Muscle of leg (tissue), 16 donors: ENCODE measurements at places on chromosomes 6 and 20. TPM values are rescaled to one million over a fixed set of nuclear protein-coding genes. Genes with fewer than 3 reads are reported as not detected.
A peak's percentile ranks its signal among the peaks of the same experiment; 100 is the strongest.

DNA sequence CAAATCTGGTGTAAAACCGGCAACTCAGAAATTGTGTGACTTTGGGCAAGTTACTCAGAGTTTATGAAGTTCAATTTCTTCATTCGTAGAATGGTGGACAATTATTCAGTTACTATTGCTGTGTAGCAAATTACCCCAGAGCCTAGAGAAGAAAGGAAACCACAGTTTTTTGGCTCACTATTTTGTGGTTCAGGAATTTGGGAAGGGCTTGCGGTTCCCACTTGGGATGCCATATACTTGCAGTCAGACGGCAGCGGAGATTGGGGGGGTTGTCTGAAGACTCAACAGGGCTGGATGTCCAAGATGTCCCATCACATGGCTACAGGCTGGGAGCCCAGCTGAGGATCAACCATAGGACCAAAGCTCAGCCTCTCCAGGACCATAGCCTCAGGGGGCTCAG is 108.1 kb downstream of the PCSK2 start:
- no peak overlapping the region for H3K4me3 ChIP-seq
- no peak overlapping the region for H3K27ac ChIP-seq
- H3K27me3 ChIP-seq, result no peaks in the 10 kb centered on the region
- DNase-seq, result no peak
- H3K36me3 ChIP-seq, result no peaks in the 10 kb centered on the region

DNA sequence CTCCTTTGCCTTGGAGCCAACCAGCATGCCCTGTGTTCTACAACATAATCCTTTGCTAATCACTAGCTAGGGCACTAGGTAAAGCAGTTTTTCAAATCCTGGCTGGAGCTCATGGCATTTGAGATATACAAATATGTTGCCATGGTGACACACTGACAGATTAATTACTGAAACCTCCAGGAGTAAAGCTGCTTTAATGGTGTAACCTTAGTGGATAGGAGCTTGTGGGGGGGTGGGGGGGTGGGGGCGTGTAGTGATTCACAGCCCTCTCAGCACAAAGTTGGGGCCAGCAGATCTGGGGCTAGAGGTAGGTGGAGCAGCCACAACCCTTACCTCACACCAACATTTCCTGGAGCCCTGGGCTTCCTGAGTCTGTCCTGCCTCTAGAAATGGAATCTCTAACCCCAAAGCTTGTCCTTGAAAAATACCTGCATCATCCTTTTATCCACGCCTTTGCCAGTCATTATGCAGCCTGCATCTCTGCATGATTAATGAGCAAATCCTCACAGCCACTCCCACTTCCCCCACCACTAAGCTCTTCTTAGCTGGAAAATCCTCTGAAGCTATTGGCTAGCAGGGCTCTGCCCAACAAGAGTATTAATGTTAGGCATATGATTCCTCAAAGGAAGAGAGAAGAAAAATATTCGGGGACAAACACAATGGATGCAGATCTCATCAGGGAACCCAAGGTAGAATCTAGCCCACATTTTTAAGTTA is 84.5 kb upstream of the PRND start:
- H3K4me1 ChIP-seq, result peaks cover 9% of the 10 kb centered on the region
- no peak for DNase-seq
- no peaks in the 10 kb centered on the region for H3K27me3 ChIP-seq
- no peaks in the 10 kb centered on the region for H3K36me3 ChIP-seq
- H3K4me3 ChIP-seq, result no peak overlapping the region

GRCh38 chr6:110075406-110075805 is 97.3 kb downstream of the GPR6 start:
- H3K27me3 ChIP-seq, result no peaks in the 10 kb centered on the region
- H3K36me3 ChIP-seq, result no peaks in the 10 kb centered on the region

GRCh38 chr6:43629104-43629504 is at the start of gene GTPBP2:
Gene GTPBP2, minus strand, starts transcription at chr6:43629264. Its CDS starts 102 bp downstream, at chr6:43629162.
- peak within 1 kb of the TSS; percentile 100 for H3K27ac ChIP-seq
- H3K27me3 ChIP-seq, result no peaks in the 10 kb centered on the region
- DNase-seq, result peak; percentile 100
- peaks cover 31% of the 10 kb centered on the region for H3K36me3 ChIP-seq
- peaks cover 33% of the 10 kb centered on the region for H3K4me1 ChIP-seq
- peak within 1 kb of the TSS; percentile 94 for H3K4me3 ChIP-seq

- H3K4me1 ChIP-seq, result peaks cover 5% of the 10 kb centered on the region
- no peaks in the 10 kb centered on the region for H3K36me3 ChIP-seq
- H3K27me3 ChIP-seq, result no peaks in the 10 kb centered on the region
- H3K27ac ChIP-seq, result no peak overlapping the region
- H3K4me3 ChIP-seq, result no peak overlapping the region
These were observed 137.0 kb upstream of the BMP2 start for GRCh38 chr20:6630514-6630913.

- H3K27me3 ChIP-seq, result no peaks in the 10 kb centered on the region
- no peak overlapping the region for H3K4me3 ChIP-seq
- peak; percentile 8 for DNase-seq
- no peak overlapping the region for H3K27ac ChIP-seq
These were observed 283.9 kb upstream of the RIMS1 start for GRCh38 chr6:71602385-71603007.

DNA sequence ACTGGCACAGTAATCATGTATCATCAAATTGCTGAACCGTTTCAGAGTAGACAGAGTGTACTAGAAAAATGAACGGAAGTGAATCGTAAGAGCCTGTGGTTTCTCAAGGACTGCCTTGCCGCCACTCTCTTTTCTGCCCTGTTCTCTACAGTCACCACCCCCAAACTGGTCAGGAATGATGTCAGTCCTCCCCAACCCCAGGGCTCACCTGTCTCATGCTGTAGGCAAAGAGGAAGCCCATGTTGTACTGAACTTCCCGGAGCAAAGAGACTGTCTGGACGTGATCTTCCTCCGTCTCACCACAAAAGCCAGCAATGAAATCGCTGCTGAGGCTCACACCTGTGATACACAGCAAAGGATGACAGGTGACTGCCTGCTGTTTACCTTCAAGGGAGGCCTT is 31.0 kb downstream of the CDK5RAP1 start:
- no peaks in the 10 kb centered on the region for H3K4me1 ChIP-seq
- peaks cover 61% of the 10 kb centered on the region for H3K36me3 ChIP-seq
- H3K27me3 ChIP-seq, result no peaks in the 10 kb centered on the region
- H3K27ac ChIP-seq, result no peak overlapping the region
- H3K4me3 ChIP-seq, result no peak overlapping the region

- no peaks in the 10 kb centered on the region for H3K27me3 ChIP-seq
- no peak overlapping the region for H3K27ac ChIP-seq
- H3K4me3 ChIP-seq, result no peak overlapping the region
- H3K4me1 ChIP-seq, result no peaks in the 10 kb centered on the region
These were observed 25.3 kb downstream of the SERAC1 start for GRCh38 chr6:158142789-158143188.

- H3K27ac ChIP-seq, result no peak overlapping the region
- H3K36me3 ChIP-seq, result no peaks in the 10 kb centered on the region
- no peak overlapping the region for H3K4me3 ChIP-seq
- H3K4me1 ChIP-seq, result no peaks in the 10 kb centered on the region
- peak; percentile 36 for DNase-seq
These were observed 136.1 kb downstream of the EYA4 start for GRCh38 chr6:133377219-133377618.

DNA sequence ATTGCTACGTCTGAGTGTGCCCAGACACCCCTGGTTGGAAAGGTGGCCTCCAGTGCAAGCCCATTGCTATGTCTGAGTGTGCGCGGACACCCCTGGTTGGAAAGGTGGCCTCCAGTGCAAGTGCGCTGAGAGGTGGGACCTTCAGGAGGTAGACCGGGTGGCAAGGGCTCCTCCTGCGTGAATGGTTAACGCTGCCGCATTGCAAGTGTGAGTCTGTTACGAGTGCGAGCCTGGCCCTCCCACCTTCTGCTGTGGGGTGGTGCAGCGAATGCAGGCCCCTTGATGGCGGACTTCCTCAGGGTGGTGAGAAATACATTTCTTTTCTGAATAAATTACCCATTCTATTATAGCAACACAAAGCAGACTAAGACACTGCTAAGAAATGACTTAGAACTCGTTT is 208.8 kb downstream of the DLL1 start:
- H3K4me3 ChIP-seq, result no peak overlapping the region
- no peak overlapping the region for H3K27ac ChIP-seq
- H3K4me1 ChIP-seq, result peaks cover 26% of the 10 kb centered on the region
- H3K27me3 ChIP-seq, result peaks cover 8% of the 10 kb centered on the region
- no peak for DNase-seq
- H3K36me3 ChIP-seq, result no peaks in the 10 kb centered on the region

Gene TFAP2C
- polyA plus RNA-seq, result 0.07 TPM

- H3K4me3 ChIP-seq, result no peak overlapping the region
- H3K27me3 ChIP-seq, result no peaks in the 10 kb centered on the region
These were observed 533.1 kb upstream of the CDH4 start for GRCh38 chr20:60718743-60719480.

DNA sequence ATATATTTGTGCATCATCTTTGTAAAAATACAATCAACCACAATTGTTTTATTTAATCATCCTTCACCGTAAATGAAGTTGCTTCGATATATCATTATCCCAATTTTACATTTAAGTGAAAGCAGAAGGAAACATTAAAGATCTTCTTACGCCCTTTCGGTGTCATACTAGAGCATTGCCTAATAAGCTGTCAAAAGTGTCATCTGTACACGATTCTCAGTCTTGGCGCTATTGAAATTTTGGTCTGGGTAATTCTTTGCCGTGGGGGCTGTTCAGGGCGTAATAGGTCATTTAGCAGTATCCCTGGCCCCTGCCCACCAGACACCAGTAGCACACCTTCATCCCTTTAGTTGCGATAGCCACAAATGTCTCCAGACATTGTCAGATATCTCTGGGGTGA is 40.4 kb upstream of the TMEM170B start:
- no peaks in the 10 kb centered on the region for H3K36me3 ChIP-seq
- H3K27ac ChIP-seq, result no peak overlapping the region
- no peak overlapping the region for H3K4me3 ChIP-seq
- DNase-seq, result no peak

DNA sequence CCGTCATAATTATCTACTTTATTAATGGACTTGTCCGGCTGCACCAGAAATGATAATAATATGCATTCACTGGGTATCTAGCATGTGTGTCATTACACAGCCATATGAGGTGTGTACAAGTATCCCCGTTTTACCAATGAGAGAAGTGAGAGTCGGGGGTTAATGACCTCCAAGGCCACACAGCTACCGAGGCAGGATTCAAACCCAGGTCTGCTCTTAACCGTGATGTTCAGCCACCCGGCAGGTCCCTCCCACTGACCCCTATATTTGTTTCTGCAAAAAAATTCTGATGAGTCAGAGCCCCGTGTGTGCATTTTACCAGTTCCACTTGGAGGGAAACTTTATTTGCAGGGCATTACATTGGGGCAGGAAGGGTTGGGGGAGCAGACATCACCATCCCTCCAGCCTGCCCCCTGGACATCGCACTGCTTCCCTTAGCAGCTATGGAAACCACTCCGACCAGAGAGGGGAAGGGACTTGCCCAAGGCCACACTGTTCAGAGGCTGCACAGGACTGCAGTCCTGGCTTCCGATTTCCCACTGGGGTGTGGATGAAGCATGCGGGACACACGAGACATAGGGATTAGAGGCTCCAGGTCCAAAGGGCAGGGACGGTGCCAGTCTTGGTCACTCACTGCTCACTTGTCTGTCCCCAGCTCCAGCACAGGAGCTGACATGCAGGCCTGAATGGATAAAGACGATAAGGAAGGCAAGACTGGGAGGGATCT is 10.1 kb upstream of the SRC start:
- H3K4me3 ChIP-seq, result no peak overlapping the region
- peak overlapping the region; percentile 51 for H3K27ac ChIP-seq
- H3K27me3 ChIP-seq, result no peaks in the 10 kb centered on the region
- no peak for DNase-seq

GRCh38 chr6:107202876-107203468 is 87.7 kb upstream of the BEND3 start:
- H3K4me1 ChIP-seq, result no peaks in the 10 kb centered on the region
- DNase-seq, result no peak
- no peaks in the 10 kb centered on the region for H3K27me3 ChIP-seq
- peaks cover 2% of the 10 kb centered on the region for H3K36me3 ChIP-seq
- no peak overlapping the region for H3K4me3 ChIP-seq
- no peak overlapping the region for H3K27ac ChIP-seq

GRCh38 chr6:163520956-163521355 is 106.4 kb downstream of the QKI start:
- peaks cover 2% of the 10 kb centered on the region for H3K36me3 ChIP-seq
- DNase-seq, result no peak
- no peaks in the 10 kb centered on the region for H3K4me1 ChIP-seq
- no peak overlapping the region for H3K4me3 ChIP-seq
- H3K27me3 ChIP-seq, result no peaks in the 10 kb centered on the region

GRCh38 chr6:163457637-163458561 is 43.4 kb downstream of the QKI start:
- peaks cover 13% of the 10 kb centered on the region for H3K36me3 ChIP-seq
- DNase-seq, result peak; percentile 33
- H3K27ac ChIP-seq, result no peak overlapping the region
- no peak overlapping the region for H3K4me3 ChIP-seq
- H3K4me1 ChIP-seq, result peaks cover 10% of the 10 kb centered on the region
- no peaks in the 10 kb centered on the region for H3K27me3 ChIP-seq

Gene MYT1
- polyA plus RNA-seq, result 0.09 TPM

Gene WFDC10B
- not detected for polyA plus RNA-seq

DNA sequence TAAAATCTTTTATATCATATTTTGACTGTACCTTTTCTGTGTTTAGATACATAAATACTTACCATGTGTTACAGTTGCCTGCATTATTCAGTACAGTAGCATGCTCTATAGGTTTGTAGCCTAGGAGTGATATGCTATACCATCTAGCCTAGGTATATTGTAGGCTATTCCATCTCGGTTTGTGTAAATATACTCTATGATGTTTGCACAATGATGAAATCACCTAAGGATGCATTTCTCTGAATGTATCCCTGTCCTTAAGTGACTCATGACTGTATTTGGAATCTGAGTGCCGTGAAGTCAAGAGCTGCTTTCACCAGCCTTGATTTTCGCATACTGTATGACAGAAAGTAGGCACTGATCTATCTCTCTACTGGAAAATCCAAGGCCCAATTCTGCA is 129.9 kb downstream of the UTRN start:
- no peak overlapping the region for H3K27ac ChIP-seq
- H3K27me3 ChIP-seq, result no peaks in the 10 kb centered on the region
- H3K4me1 ChIP-seq, result no peaks in the 10 kb centered on the region
- no peak overlapping the region for H3K4me3 ChIP-seq
- no peaks in the 10 kb centered on the region for H3K36me3 ChIP-seq

GRCh38 chr6:16216501-16217155 is 21.8 kb upstream of the GMPR start:
- H3K4me3 ChIP-seq, result peak overlapping the region; percentile 12
- peaks cover 3% of the 10 kb centered on the region for H3K27me3 ChIP-seq
- H3K27ac ChIP-seq, result no peak overlapping the region
- DNase-seq, result peak; percentile 65
- H3K36me3 ChIP-seq, result no peaks in the 10 kb centered on the region

- peak; percentile 78 for DNase-seq
- no peaks in the 10 kb centered on the region for H3K27me3 ChIP-seq
- no peak overlapping the region for H3K4me3 ChIP-seq
- H3K4me1 ChIP-seq, result peaks cover 20% of the 10 kb centered on the region
- H3K36me3 ChIP-seq, result no peaks in the 10 kb centered on the region
These were observed 62.1 kb downstream of the SLC24A3 start for GRCh38 chr20:19274412-19275015.

DNA sequence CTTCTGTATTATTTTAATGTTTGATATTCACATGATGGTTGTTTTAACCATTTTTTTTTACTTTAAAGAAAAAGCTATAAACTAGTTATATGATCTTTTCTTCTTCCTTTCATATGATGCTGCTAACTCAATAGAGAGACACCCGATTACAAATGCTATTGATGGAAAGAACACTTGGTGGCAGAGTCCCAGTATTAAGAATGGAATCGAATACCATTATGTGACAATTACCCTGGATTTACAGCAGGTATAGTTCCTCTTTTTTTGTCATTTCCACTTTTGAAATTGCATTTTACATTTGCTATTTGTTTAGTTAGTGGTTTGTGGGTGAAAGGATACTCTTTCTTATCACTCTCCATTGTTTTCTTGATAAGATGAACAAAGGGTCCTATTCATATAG is 176.7 kb downstream of the LAMA2 start:
- no peak overlapping the region for H3K27ac ChIP-seq
- peaks cover 9% of the 10 kb centered on the region for H3K36me3 ChIP-seq
- DNase-seq, result no peak
- no peak overlapping the region for H3K4me3 ChIP-seq
